ENCODE measurements at places on chromosomes 1 and 21.

DNA sequence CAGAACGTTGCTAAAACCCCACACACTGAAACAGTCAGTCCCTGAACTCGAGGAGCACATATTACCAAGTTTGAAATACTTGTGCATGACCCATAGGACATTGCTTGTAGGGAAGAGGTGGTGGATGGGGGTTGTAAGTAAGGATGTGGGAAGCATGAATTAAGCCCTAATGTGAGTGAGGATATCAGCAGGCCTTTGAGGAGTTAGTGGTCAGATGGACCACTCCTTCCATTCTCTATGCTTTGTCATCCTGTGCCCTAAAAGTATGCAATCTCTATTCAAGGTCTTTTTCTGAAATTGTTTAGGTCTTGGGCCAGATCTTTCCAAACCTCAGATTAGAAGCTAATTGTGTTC is 70.9 kb upstream of the SAMSN1 start:
- no peak for DNase-seq

DNA sequence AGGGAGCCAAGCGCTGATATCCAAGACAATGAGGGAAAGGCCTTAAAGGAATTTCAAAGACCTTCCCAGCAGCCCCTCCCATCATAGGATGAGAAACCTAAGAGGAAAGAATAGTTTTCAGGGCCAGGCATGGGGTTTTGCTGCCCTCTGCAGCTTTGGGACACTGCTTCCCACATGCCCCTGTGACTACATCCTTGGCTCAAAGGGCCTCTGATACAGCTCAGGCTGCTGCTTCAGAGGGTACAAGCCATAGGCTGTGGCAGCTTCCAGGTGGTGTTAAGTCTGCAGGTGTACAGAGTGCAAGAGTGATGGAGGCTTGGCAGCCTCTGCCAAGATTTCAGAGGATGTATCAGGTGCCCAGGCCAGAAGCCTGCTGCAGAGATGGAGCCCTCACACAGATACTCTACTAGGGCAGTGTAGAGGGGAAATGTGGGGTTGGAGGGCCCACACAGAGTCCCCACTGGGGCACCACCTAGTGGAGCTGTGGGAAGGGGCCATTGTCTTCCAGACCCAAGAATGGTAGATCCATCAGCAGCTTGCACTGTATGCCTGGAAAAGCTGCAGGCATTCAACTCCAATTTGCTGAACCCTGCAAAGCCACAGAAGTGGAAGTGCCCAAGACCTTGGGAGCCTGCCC is 125.8 kb downstream of the SLC45A1 start:
- DNase-seq = no peak

- DNase-seq = no peak
Observed at GRCh38 chr21:41149199-41149598, 18.8 kb upstream of the BACE2 start.

DNA sequence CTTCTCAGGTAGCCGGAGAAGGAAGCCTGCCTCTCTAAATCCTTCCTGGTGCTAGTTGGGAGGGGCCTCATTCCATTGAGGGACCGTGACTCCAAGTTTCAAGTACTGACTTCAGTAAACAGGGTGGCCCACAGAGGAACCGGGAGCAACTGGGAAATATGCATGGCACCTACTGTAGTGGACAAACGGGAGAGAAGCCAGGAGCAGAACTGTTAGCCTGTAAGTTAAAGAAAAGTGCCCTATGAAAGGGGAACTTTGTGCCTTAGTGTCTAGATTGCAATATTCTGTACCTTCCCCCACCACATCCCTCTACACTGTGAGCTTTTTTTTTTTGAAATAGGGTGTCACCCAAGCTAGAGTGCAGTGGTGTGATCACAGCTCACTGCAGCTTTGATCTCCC is 33.2 kb upstream of the KANK4 start:
- DNase-seq = no peak

DNA sequence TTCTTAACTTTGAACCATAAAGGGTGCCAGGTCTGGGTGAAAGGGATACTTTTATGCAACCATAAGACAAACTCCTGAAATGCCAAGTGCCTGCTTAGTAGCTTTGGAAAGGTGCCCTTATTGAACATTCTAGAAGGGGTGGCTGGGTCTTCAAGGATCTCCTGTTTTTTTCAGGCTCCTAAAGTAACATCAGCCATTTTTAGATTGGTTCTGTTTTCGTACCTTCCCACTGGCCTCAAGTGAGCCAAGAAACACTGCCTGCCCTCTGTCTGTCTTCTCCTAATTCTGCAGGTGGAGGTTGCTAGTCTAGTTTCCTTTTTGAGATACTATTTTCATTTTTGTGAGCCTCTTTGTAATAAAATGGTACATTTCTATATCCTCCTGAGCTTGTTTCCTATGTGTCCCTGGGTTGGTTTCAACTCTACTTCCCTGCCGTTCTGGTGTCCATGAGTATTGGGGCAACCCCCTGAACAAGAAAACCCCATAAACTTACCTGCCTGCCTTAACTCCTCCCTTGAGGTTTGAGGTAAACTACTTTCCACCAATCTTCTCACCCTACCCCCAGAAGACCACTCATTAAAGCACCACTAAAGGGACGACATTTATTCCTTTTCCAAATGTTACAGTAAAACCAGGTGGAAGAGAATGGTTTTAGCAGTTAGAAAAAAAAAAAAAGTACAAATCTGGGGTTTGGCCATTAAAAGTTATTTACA is 2.6 kb downstream of the MARCKSL1 start:
- peak; percentile 10 for DNase-seq

GRCh38 chr1:91700771-91701471 is 185.0 kb downstream of the TGFBR3 start:
- DNase-seq = no peak

- DNase-seq = no peak
Observed at GRCh38 chr1:106619080-106619826, 437.2 kb upstream of the PRMT6 start.

GRCh38 chr1:234474375-234474774 is 4.6 kb downstream of the TARBP1 start:
- DNase-seq = no peak

DNA sequence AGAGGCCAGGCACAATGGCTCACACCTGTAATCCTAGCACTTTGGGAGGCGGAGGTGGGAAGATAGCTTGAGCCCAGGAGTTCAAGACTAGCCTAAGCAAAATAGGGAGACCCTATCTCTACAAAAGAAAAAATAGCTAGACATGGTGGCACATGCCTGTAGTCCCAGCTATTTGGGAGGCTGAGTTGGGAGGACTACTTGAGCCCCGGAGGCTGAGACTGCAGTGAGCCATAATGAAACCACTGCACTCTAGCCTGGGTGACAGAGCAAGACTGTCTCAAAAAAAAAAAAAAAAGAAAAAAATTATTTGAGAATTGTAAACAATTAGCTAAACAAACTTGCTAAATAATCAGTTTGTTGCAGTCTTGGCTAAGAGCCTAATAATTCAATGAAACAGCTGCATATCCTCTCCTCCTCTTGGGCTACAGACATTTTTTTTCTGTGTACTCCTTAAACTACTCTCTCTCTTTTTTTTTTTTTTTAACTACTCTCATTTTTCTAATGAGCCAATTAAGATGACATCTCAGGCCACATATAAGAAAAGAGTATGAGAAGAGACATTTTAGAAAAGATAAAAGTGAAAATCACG is 10.5 kb upstream of the DNAJB4 start:
- DNase-seq = no peak

- no peak for DNase-seq
Observed at GRCh38 chr1:3984586-3984985, 84.5 kb upstream of the C1orf174 start.

DNA sequence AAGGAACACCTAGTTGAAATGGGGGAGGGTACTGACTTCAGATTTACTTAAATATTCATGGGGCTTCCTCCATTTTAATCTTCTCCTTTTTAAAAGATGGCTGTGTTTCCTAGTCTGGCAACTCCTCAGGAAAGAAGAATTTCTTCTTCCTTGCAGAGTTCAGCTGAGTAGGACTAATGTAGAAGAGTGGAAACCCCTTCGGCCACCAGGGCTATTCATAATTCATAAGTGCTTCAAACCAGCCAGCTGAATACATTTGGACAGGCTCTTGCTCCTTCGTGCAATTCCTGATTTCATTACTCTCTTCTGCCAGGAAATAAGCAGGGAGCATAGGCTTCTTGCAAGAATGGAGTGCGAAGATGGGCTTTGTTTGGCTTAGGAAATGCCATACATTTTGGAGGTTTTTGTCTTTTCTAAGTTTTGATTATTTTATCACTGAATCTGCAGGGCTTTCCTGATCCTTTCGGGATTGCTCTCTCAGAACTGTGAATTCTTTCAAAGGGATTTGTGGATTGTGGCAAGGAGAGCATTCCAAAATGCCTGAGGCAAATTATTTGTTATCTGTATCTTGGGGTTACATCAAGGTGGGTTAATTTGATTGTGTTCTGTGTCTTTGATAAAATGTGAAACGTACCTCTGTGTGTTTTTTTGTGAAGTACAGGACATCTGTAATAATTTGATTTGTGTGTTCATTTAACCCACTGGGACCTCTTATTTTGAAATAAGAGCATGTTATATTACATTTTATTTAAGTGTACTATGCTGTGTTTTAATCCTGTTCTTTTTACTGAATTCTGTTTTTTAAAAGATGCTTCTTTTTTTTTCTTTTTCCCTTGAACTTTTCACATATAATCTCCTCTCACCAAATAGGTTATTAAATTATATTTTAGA is 179.4 kb upstream of the SGIP1 start:
- DNase-seq = no peak

DNA sequence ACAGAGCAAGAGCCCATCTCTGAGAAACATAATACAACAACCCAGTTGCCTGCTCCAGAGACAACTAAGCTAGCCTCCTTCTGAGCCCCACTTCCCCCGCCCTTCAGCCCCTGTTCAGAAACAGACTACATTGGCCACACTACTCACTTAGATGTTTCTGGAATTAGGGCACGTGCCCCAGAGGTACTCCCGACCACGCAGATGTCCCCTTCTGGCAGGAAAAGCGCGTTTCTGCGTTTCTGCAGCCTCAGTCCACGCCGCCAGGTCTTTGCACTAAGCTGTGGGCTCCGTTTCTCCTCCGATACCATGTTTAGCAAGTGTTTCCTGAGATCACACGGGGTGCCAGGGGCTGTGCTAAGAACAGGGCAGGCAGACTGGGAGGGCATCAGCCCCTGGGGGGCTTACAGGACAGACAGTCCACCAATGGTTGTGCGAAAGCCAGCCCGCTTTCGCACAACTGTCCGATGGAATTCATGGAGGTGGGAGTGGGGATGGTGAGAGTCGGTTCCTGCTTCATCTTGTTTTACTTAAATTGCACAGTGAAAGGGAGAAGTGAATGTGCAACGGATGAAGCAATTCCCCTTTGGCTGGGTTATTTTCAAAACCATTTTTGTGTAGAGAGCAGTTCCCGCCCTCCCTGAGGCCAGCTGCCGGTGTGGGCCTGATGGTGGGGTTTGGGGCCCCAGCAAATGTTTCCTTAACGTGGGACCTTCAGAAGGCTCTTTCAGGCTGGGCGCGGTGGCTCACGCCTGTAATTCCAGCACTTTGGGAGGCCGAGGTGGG is 2.7 kb downstream of the PIK3CD start:
- peak; percentile 25 for DNase-seq

- no peak for DNase-seq
Observed at GRCh38 chr1:2974701-2975301, 46.5 kb upstream of the ACTRT2 start.

DNA sequence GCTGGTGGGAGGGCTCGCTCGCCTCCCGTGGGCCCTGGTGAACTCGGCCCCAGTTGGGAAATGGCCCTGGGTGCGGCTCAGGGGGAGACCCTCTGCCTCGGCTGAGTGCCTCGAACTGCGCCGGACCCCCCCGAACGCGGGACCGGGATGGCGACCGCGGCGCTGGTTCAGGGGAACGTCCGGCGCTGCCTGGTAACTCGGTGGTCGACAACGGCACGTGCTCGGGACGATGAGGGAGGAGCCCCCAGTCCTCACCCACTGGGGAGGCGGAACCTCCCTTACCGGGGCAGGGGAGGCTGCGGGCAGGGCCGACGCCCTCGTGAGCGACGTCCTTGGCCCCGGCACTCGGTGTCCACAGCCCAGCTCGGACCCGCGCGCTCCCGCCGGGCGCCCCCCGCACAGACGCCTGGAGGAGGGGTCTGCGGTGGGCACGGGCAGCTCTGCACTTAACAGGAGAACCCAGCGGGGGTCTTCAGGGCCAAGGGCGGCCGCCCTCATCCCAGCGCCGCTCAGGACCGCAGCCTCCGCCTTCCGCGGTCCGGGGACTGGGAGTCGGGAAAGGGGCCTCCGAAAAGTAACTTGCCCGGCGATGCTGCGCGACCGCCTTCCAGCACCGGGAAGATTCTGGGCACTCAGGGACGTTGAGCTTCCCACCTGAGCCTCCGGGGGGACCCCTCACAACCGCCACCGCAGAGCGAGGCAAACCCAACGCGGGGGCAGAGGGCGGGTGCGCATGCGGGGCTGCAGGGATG is 1.7 kb downstream of the HES4 start:
- DNase-seq = no peak

GRCh38 chr1:109391157-109391556 is 6.6 kb downstream of the SORT1 start:
- no peak for DNase-seq

- no peak for DNase-seq
Observed at GRCh38 chr1:235075777-235076308, 52.8 kb downstream of the TOMM20 start.

GRCh38 chr1:232982238-232982944 is 32.0 kb downstream of the NTPCR start:
- DNase-seq = no peak

- DNase-seq = no peak
Observed at GRCh38 chr1:186559601-186560116, 98.7 kb upstream of the PDC start.

- DNase-seq = peak; percentile 80
Observed at GRCh38 chr1:221708076-221708571, 33.8 kb downstream of the DUSP10 start.

DNA sequence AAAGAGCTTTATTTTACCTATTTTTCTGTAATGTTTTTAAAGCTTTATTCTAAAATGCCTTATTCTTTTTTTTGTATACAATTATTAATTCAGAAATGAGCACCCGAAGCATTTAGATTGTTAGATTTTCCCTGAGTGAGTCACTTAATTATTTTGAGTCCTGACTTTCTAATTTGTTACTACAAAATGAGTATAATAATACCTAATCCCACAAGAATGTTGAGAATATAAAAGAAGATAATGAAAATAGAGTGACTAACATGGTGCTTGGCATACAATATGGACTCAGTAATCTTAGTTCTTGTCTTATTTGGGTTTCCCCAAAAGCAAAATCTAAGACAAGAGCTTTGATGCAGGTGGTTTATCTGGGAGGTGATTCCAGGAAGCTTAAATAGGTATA is 142.2 kb downstream of the LHX8 start:
- DNase-seq = no peak

DNA sequence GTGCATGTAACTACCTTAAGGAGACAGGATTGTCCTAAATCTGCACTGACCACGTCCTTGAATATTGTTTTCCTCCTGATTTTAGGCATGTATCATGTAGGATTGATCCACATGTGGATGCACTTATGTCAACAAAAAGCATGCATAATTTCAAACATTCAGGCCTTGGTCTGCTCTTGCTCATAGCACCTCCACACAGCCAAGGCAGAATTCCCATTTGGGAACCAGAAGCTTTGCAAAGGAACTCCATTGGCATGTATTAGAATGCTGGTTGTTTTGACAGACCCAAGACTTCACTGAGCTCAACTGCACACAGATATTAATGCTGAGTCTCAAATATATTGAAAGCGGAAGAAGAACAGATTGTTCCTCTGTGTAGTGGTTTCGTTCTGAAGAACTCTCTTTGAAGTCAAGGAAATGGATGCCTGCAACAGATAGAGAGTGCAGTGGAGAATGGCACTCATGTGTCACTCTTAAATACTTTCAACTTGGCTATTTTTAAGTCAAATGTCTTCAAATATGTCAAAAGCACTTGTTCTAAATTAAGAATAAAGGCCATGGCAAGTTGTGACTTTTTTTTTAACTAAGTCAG is 387.6 kb downstream of the LTN1 start:
- peak; percentile 56 for DNase-seq

GRCh38 chr21:28454564-28455252 is 538.0 kb downstream of the LTN1 start:
- DNase-seq = no peak

Measured in CD4-positive, alpha-beta T cell treated with Interleukin-21 for 1 hour (primary cell).